ENCODE measurements at places on chromosomes 5 and 9. TPM values are rescaled to one million over a fixed set of nuclear protein-coding genes. Genes with fewer than 3 reads are reported as not detected.

- no peak for DNase-seq
These were observed 226.6 kb downstream of the SAXO1 start for GRCh38 chr9:18806232-18807080.

DNA sequence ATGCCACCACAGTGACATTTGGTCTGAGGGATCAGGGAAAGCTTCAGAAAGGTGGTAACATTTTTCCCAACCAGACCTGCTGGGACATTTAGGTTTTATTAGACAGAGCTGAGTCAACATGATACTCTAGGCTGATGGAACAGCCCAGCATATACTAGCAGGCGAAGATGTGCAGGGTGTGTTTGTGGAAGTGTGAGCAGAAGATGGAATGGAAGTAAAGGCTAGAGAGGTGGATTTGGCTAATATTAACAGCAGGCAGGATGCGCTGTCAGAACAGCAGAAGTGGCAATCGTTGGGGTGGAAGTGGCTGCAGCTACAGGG is 340.6 kb downstream of the ASTN2 start:
- no peak for DNase-seq

DNA sequence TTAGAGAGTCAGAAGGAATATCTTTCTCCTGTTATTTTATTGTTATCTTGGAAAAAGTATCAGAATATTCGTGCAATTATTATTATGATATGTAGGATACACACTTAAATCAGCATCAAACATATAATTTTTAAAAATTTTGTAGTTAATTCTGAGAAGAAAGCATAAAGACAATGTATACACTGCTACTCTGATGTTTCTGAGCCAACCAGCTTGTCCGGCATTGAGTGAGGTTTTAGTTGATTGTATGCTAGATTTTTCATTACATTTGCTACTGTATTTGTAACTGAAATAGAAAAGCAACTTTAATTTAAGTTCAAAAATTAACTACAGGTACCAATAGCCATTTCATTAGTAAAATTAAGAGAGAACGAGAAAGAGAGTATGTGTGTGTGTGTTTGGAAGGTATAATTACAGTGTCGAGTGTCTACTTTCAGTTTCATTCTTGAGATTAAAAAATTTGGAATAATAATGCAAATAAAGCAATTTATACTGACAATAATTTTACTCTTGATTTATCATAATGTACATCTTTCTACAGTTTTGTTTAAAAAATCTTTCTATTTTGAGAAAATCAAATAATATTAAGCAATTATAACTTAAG is 160.4 kb upstream of the CDH12 start:
- no peak for DNase-seq

TTC23L gene
- not detected for total RNA-seq

ZNF782 gene
- 3.9 TPM for total RNA-seq

SHB gene
- total RNA-seq: 43.8 TPM

PHYKPL gene
- total RNA-seq: 14.9 TPM

ARID3C gene
- total RNA-seq: not detected

All from epithelial cell of proximal tubule (primary cell).